ENCODE measurements at places on chromosomes 5 and 9.

- no peak for DNase-seq
These were observed 15.4 kb downstream of the ITK start for GRCh38 chr5:157196045-157196444.

DNA sequence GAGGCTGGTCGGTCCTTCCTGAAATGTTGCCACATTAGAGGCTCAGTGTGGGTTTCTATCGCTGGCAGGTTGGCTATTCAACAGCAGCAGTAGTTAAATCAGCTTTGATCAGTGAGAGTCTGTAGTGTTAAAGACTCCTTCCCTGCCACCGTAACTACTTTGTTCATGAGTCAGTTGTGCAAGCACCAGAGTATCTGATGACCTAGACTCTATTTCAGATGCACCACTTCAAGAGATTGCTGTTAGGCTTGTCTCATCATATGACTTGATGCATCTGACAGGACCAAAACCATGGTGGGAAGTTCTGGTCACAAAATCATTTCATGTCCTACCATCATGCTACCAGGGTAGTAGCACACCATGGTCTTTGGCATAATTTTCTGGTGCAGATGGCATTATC, 482.7 kb upstream of the MPDZ start:
- DNase-seq, result no peak

DNA sequence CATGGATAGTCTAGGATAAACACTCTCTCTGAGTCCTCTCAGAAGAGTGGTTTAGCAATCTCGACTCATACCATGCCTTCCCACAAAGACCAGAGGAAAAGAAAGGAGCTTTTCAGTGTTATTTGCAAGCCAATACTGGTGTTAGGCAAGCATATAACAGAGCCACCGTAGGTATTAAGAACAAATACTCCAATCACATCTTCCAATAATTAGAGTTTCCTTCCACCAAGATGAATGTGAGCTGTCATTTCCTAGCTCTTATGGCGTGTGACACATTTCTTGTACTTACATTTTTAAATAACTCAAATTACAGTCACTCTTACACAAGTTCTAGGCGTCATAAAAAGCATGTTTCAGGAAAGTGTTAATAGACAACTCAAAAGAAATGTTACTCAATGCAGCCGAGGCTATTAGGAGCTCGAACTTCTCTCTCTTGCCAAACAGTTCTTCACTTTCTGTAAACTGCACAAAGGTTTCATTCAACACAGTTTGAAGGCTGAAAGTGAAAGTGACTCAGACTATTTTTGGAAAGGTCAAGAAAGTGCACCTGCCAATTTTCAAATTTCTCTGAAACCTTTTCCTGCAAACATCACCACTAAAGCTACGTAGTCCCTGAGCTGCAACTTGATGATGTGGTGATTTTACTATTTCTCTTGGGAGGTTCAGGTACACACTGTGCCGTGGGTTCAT, 153.8 kb downstream of the AUH start:
- DNase-seq, result no peak

DNA sequence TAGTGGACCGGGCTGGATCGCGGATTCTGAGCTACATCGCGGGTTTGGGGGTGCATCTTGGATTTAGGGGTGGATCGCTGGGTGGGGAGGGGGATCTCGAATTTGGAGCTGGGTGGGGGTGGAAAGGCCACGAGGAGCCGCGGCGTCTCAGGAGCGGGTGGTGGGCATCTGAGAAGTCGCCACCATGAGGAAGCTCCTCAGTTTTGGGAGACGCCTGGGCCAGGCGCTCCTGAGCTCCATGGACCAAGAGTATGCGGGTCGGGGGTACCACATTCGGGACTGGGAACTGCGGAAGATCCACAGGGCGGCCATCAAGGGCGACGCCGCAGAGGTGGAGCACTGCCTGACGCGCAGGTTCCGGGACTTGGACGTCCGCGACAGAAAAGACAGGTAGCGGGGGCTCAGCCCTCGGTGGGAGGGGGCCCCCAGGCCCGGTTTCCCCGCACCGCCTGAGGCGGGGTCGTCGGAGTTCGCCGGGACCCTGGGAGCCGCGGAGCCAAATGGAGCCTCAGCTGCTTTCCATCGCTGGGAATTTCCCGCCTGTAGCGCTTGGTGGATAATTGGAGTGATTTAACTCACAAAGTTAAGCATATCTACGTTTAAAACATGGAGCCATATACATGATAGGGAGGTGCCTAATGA, 376 bp downstream of the ANKRD18B start:
- DNase-seq, result peak; percentile 27

GRCh38 chr5:141121985-141122384, 367 bp downstream of the PCDHB4 start:
- DNase-seq, result no peak

DNA sequence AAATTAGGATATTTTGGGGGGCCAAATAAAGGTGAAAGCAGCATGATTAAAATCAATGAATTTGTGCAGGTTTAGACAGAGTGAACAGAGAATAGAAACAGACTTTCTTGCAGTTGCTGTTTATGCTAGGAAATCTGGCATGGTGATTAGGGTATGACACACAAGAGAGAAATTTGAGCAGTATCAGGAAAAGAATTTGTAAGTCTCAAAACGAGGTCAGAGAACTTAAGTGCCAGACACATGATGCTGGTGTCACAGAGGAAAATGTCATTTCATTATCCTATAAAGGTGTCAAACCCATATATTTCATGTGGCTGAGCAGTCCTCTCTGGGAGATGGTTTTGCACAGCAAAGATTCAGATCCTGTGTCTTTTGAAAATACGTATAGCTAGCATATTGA, 15.7 kb downstream of the LVRN start:
- no peak for DNase-seq

DNA sequence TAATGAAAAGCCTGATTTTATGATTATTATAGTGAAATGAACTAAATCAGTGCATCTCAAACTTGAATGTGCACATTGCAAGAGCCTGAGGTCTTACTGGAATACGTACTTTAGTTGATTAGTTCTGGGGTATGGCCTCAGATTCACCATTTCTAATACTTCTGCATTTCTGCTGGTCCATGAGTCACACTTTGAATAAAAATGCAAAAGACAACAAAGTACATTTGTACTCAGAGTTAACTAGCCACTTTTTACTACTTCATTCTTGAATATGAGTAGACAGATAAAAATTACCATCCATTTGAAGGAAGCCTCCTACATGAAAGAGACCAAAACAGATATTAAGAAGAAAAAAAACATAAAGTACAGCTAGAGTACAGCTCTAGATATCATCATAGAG, 27.1 kb upstream of the PRR16 start:
- DNase-seq, result no peak

- DNase-seq, result no peak
These were observed 22.2 kb upstream of the GLDC start for GRCh38 chr9:6667633-6668280.

DNA sequence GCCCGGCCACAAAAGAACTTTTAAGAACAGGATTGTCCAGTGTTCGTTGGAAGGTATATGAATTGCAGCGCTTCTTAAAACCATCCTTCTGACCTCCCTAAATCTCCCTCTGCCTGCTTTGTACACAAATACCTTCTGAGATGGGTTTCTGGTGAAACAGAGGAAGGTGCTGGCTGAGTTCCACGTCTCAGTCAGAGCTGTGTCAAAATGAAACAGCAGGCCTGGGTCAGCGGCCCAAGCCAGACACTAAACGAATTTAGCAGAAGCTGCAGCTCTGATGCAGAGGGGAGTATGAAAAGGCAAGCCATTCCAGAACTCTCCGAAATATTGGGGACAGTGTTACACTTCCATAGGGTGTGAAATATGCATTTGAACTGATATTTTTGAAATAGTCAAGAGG, 37.8 kb upstream of the CRB2 start:
- no peak for DNase-seq
